Neuronal stem cell (in vitro differentiated cells): ENCODE measurements at places on chromosomes 16 and 17.

DNA sequence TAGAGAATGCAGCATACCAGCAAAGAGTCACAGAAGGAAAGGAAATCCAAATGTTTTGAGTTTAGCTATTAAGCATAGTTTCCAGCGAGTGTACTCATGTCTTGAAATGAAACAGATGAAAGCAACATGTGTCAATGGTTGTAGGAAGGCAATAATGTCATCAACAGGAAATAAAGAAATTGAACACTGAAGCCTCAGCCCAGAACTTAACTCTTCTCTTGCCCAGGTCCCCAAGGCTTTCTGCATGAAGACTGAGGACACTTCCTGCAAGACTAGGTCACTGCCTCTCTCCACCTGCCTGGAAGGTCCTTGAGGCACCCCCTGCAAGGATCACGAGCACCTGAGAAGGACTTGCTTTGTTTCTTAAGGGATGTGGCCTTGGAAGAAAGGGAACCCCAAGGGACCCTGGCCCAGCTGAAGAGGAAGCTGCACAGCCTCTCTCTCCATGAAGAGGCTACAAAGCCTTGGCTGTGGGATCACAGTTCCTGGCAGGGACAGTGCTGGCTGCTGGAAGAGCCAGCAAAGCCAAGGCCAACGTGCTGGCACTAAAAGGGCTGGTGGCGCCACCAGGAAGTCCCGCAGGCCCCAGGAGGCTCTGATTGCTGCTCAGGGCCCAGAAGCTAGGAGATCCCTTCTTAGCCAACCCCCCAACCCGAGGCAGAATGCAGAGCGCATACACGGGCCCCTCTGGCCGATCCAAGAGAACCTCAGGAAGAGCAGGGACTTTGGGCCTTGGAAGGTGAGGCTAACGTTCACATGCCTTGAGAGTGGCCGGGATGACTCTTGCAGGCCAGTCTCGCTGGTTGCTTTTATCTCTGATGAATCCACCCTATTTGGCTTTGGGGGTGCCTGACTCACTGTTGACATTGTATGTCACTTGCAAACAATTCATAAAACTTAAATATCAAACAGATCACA lies 23.4 kb upstream of the AXIN2 start:
- DNase-seq: no peak

DNA sequence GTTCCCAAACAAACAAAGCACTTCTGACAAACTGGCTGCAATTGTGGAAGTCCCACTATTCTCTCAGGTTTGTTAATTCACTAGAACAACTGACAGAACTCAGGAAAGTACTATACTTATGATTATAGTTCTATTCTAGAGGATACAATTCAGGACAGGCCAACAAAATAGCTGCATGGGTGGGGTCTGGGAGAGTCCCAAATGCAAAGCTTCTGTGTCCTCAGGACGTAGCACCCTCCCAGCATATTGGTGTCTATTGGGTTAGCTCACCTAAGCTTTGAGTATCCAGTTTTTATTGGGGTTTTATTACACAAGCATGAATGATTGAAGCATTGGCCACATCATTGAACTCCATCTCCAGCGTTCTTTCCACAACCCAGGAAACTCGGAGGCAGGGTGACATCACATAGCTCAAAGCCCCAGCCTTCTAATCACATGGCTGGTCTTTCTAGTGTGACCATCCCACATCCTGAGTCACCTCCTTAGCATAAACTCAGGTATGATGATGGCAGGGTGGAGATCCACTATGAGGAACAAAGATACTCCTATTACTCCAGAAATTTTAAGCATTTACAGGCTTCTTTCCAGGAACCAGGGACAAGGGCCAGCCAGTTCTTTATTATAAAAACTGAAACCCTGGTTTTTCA lies 43.9 kb upstream of the CCNF start:
- no peak for DNase-seq

DNA sequence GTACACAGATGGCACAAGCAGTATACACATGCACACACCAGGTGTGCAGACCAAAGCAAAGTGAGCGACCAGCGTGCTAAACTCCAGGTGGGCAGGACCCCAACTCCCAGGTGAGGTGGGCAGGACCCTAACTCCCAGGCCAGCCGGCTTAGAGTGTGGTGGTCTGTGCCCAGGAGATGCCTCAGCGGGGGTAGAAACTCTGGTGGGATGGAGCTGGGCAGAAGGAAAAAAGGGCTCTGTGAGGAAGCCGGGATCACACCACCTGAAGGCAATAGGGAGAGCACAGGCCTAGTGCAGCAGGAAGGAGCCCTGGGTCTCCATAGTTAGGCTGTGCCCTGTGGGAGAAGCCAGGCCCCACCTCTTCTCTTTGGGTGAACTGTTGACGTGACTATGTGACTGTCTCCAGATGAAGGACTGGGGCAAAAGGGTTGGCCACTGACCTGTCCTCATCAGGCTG lies 1.6 kb upstream of the FOXJ1 start:
- DNase-seq: no peak

DNA sequence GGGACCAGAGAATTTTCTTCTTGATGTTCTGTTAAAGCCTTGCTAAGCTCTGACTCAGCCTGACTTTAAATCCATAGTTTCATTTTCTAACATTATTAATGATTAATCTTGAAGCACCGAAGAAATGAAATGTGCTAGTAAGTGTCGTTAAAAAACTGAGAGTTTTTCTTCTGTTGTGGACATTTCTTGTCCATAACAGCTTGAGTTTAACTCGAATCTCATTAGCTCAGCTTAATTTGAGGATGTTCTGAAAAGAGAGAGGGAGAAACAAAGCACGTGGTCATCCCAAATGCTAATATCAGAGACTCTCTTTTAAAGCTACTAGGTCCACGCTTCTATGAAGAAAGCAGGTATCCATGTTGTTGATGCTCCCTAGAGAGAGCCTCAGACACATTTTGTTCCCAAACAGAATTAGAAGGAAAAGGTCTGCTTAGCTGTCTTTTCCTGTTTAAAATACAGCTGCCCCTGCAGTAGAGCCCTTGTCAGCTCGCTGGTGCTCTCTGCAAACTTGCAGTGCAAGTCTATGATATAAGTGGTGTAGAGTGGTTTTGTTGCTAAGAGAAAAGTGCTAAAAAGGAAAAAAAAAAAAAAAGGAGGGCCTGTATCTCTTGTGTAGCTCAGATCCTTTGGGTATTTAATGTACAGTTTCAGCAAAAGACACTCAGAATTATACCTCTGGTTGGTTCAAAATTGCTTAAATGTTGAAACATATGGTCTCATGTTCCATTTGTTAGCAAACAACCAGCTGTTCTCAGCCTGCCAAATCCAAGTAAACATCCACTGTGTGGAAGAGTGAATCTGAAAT lies 191.1 kb upstream of the TBX2 start:
- no peak for DNase-seq

DNA sequence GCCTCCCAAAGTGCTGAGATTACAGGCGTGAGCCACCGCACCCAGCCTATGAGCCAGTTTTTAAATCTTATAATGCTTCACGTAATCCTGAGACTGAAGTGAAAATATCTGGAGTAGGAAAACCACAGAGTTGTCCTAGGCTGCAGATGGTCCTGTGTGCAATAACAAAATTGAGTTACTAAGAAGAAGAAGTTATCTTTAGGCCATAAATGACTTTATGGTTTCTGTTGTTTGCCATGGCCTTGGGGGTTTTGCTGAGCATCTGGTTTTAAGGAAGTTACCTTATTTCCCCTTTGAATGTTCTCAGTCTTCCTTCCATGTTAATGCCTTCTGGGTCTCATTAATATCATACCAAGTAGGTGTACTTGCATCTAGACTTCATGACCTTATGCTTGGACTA lies 16.5 kb downstream of the NMT1 start:
- no peak for DNase-seq

DNA sequence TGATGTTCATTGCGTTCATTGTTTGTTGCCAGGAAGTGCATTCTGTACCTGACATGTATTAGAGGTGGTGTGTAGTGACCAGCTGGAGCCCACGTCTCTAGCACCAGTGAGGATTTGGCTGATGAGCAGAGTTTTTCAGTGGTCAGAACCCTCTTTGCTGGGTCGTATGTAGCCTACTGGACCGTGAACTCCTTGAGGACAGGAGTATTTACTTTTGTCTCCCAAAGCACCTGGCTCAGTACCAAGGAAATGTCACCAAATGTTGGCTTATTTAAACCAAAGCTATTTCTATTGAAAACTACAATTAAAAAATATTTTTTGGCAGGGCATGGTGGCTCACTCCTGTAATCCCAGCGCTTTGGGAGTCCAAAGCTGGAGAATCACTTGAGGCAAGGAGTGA lies 262.7 kb downstream of the SNX29 start:
- DNase-seq: no peak

- no peak for DNase-seq
Observed at GRCh38 chr16:88631384-88631783, 7.0 kb upstream of the IL17C start.

DNA sequence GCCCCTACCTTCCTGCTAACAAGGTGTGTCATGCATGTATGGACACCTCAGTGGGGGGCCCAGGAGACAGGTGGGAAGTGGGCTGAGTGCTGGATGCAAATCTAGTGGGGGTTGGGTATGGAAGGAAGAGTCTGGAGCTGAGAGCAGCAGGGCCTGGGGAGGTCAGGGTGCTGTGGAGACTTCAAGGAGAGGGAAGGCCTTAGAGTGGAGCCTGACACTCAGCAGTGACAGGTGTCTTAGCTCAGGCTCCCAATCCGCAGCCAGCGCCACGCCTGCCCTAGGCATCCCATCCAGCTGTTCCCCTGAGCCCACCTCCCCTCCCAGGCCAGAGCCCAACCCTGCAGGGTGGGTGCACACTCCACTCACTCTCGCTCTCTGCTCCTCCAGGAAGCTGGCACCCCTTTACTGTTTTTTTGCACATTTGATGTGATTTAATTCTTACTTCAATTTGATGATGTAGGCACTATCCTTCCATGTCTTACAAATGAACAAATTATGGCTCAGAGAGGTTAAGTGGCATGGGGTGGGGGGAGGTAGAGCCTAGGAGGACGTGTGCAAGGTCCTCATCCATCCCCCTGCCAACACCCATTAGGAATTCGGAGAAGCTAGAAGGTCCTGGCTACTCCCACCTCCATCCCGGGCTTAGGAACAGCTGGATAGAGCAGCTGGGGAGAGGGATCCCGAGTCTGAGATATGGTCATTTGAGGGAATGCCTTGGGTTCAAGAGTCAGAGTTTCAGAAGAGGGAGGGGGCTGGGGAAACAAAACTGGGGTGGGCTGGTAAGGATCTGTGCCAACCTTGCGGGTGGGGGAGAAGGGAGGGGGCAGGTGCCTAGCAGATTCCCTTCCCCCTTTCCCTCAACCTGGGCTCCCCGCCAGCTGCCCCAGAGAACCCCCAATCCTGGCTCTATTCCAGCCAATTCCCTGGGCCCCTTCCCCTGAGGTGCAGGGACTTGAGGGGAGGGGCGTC lies 2.1 kb downstream of the FAM171A2 start:
- no peak for DNase-seq

GRCh38 chr16:60776281-60776680 lies 1260.0 kb downstream of the CDH8 start:
- DNase-seq: no peak

- no peak for DNase-seq
Observed at GRCh38 chr16:79871906-79872305, 271.4 kb upstream of the MAF start.

DNA sequence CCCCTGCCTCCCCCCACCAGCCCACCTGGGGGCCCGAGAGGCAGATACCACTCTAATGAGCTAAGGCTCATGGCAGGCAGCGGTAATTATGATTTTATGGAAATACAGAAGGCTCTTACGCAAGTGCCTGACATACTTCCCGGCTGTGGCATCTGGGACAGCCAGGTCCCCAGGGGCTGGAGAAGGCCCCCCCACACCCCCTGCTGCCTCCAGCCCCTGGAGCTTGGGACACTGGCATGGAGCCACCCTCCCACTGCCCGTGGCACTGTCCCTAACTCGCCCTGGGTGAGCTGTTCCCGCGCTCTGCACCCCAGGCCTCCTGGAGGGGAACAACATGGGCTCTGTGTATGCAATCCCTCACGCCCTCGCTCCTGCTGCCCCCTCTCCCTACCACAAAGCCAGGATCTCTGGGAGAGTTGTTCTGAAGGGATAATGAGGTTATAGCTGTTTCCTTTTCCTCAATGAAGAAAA lies 5.4 kb upstream of the STAC2 start:
- DNase-seq: no peak

DNA sequence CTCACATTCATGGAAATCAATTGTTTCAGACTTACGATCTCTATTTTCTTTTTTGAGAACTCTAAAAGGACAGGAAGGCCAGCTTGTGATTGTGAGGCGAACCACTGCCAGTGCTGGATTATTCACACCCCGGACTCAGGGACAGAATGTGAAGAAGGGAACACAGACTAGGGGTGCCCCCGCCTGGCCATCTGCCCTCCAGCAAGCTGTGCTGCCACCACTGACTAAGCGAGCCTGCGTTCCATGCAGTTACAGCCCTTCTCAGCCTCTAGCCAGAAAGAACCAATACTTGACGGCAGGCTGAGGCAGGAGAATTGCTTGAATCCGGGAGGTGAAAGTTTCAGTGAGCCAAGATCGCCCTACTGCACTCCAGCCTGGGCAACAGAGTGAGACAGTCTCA lies 2.8 kb downstream of the HAGH start:
- DNase-seq: no peak

DNA sequence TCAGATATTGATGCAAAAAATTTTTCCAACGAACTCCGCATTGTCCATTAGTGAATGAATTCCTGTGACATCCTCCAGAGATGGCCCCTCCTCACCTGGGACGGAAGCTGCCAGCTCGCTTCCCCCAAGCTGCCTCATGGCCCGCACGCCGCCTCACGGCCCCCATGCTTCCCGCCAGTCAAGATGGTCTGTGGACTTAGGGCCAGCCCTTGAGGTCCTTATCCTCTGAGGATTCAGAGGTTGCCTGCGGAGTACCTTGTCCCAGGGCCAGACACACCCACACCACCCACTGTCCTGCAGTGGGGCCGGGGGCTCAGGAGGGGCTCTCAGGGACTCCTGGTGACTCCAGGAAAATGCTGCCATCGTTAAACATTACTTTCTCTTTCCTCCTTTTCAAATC lies 73.6 kb downstream of the SEC14L1 start:
- no peak for DNase-seq
